Fibroblast of villous mesenchyme (primary cell): ENCODE measurements at places on chromosomes 16 and 17. TPM values are rescaled to one million over a fixed set of nuclear protein-coding genes. Genes with fewer than 3 reads are reported as not detected.

The ITGA2B gene
- total RNA-seq = under 0.01 TPM in 2 replicates

The CHST4 gene
- total RNA-seq = not detected in 2 replicates

- DNase-seq = no peak
Measured at GRCh38 chr16:71296584-71297340, 7.6 kb upstream of the CMTR2 start.

- DNase-seq = no peak
Measured at GRCh38 chr16:152141-153128, at the start of gene HBZ. HBZ (plus strand) TSS chr16:152644; CDS start chr16:152910, 266 bp downstream.

- DNase-seq = no peak
Measured at GRCh38 chr16:86959091-86959651, 358.0 kb downstream of the C16orf95 start.

- DNase-seq = peak; percentile 92
Measured at GRCh38 chr16:27202923-27203506, 311 bp upstream of the KDM8 start.

- peak; percentile 39 for DNase-seq
Measured at GRCh38 chr17:33435721-33436301, 142.7 kb upstream of the ASIC2 start.

DNA sequence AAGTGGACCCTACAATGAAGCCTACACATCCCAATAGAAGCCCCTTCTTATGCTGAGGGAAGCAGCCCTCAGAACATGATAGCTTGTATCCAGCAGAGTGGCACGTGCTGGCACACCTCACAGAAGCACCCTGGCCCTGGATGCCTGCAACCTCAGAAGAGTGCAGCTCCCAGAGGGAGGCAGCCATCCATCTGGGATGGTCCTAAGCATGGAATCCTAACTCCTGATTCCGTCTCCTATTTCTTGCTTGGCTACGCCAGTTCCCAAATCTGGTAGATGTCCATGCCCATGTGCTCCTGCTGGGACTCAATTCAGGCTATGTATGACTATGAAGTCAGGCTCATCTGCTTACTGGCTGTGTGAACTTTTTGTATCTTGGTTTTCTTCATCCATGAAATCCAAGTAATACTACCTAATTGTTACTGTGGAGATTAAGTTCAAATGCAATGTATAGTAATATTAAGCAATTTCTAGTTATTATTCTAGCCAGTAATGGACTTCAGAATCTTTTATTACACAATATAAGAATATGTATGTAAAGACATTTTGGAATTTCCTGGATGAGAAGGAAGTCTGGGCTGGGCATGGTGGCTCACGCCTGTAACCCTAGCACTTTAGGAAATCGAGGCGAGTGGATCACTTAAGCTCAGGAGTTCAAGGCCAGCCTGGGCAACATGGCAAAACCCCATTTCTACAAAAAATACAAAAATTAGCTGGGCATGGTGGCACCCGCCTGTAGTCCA lies 32.4 kb downstream of the SIAH1 start:
- DNase-seq = no peak

DNA sequence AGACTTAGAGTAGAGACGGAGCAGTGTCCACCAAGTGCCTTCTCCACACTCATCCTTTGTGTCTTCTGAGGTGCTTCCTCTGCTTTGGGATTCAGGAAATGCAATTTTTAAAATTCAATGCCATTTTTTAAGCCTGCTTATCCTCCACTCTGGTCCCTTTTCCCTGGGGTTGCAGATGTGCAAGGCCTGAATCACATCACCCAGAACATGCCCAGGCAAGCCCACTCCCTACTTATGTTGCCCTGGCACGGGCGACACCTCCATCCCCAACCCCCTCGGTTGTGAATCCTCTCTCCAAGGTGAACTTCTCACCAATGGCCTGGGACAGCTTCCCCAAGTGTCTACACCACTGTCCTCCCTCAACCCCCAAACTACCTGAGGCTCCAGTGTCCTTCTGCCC lies 116.2 kb downstream of the C17orf67 start:
- no peak for DNase-seq

GRCh38 chr17:39709998-39710964 lies 10.4 kb downstream of the ERBB2 start:
- no peak for DNase-seq
